ENCODE measurements at places on chromosomes 2 and 18.

DNA sequence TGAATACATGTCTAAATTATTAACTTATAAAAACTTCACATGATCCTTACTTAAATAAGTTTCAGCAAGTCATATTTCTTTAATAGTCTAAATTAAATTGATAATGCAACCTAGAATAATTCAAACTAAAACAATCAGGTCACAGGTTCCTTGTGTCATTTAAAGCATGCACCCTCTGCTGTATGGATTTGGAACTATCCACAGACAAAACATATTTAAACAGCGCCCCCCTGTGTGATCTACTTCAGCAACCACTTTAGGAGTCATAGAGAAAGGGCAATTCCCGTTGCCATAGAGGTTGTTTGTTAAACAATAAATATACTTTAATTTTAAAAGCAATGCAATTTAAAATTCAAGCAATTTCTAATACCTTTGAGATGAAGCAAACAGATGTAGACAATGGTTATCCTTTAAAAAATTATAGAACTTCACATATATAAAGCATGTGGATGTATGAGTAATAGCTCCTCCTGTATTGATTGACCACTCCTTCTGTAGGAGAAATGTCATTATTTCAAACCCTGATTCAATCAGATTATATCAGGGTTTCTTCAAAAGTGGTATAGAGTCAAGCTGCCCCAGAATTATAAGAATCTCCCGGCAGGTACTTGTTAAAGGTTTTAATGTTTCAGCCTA lies 21.2 kb downstream of the GRB14 start:
- peak; percentile 51 for DNase-seq

GRCh38 chr2:238955648-238956531 lies 108.0 kb downstream of the TWIST2 start:
- no peak for DNase-seq

DNA sequence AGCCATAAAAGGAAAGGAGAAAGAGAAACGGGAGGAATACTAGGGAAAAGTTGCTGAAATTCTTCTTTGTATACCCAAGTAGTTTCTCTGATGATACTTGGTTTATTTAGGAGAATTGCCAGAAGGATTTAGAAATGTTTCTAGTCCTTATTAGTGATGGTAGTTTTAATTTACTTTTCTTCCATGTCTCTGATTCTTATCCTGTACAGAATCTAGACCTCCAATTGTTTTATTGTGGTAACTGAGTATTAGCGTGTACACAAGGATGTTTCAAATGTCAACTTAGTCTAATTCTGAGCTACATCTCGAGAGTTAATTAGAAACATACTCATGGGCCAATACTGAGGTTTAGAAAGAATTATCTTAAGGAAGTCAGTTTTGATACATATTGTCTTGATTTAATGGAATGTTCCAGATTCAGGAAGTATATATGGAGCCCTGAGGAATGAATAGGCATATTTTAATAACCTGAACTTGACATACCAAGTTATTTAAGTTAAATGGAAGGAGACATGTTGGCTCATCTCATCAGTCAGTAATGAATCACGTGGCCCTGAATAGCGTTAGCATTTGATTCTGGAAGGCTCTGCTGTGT lies 219.6 kb downstream of the LTBP1 start:
- no peak for DNase-seq

- DNase-seq: no peak
Measured at GRCh38 chr2:236360496-236360895, 96.3 kb upstream of the ASB18 start.

DNA sequence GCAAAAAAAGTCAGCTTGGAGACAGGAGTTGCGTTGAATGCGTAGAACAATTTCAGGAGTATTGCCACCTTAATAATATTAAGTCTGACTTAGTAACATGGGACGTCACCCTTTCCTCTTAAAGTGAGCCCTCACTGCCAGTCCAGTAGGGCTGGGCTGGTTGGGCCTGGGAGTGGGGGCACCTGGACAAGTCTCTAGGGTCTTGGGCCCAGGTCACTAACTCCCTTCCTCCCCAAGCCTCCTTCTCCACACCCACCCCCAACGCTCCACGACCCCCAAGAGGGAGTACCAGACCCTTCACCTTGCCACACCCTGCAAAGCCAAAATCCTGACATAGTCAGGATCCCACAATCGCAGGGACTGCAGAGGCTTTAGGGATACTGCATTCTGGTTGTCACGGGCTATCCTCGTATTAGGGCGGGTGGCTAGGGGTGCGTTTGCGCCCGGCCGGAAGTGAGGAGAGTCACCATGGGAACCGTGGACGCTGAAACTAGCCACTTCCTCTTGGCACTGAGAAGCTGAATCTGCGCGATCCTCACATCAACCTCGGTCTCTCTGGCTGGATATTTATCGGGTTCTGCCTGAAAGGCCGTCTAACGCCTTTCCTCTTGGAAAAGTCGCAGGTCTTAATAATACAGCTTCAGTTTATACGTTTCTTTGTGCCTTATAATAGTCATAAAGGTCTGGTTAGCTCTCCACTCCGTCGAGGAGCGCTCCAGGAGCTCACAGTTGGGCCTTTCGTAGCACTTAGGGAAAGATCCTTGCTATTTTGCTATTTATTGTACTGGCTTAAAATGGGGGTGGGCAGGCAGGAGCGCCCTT lies 10.3 kb upstream of the CXXC1 start:
- DNase-seq: peak; percentile 51

GRCh38 chr2:178870703-178871102 lies 63.5 kb upstream of the TTN start:
- no peak for DNase-seq

GRCh38 chr2:232097758-232098157 lies 136.2 kb downstream of the DIS3L2 start:
- no peak for DNase-seq

DNA sequence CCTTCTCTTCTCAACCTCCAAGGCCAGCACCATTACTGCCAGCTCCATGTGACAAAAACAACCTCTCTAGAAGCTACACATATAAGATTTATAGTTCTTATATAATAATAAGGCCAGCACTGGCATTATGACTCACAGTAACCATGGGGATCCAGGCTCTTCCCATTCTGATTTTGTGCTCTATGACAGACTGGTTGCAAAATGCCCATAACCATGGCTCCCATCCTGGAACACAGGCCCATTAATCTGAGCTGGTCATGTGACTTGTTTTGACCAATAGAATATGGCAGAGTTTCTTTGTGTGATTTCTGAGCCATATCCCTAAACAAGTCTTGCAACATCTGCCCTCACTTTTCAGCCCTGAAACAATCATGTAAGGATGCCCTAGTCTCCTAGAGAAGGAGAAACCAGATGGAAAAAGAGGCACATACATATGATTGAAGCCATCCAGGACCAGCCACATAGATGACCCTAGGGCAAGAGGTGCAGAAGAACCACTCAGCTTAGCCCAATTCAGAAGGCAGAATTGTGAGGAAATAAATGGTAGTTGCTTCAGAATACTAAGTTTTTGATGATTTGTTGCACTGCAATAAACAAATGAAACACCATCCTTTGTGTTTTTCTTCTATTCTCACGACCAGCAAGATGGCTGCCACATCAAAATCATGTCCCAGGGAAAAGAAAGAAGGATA lies 173.9 kb downstream of the SUCLG1 start:
- no peak for DNase-seq

DNA sequence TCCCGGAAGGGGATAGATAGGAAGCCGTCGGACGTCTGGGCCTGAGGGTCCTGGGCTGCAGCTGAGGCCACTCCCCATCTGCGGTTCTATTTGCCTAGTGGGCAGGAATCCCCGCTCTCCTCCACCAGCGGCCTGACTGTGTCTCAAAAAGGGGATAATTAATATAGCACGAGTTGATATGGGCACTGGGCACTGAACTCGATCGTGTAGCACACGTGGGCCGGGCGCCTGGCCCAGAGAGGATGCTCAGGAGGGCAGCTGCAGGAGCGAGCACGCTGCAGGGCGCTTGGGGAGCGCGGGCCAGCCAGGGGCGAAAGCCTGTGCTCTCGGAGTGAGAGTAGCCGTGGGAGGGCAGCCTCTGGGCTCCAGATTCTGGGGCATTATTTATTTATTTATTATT lies 8.8 kb upstream of the GBX2 start:
- DNase-seq: no peak

- no peak for DNase-seq
Measured at GRCh38 chr2:201126308-201127151, 10.6 kb downstream of the CFLAR start.

- DNase-seq: peak; percentile 37
Measured at GRCh38 chr2:130183512-130184373, 1.7 kb downstream of the MZT2B start.

- no peak for DNase-seq
Measured at GRCh38 chr18:21230436-21230835, 11.6 kb upstream of the GREB1L start.

GRCh38 chr18:36284268-36284667 lies 13.2 kb upstream of the FHOD3 start:
- DNase-seq: no peak

DNA sequence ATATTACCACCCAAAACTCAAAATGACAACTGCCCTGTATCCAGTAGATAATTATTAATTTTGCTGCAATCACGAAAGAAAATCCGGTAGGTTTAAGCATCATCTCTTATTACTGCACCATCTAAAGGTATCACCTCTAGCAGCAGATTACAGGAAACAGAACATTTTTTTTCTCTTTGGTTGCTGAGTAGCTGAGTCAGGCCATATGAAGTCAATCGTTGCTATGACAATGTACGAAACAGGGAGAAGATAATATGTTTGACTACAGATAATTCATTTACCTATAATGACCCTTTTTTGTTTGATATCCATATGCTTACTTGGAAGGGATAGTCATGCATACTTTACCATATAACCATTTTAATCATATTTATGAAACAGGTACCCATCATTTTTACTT lies 831.6 kb upstream of the CHAC2 start:
- DNase-seq: no peak

DNA sequence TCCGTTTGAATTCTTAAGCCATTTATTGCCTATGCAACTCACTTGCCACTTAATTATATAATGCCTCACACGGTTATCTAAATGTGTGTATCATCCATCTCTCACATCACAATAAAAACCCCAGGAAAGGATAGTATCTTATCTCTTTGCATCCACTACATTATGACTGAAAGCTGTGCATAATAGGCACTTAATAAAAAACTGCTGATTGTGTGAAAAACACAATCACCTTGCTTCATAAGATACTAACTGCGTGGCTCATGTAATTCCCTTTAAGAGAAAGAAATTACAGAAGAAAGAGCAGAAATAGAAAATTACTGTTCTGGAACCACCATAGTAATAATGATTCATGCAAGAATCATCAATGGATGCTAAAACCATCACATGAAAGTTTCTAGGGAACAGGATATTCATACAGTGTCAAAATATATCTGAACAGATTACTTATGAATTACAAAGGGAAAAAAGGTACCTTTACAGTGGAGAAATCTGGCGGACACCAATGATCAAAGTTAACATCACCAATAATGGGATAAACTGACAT lies 29.3 kb downstream of the CUL3 start:
- no peak for DNase-seq

DNA sequence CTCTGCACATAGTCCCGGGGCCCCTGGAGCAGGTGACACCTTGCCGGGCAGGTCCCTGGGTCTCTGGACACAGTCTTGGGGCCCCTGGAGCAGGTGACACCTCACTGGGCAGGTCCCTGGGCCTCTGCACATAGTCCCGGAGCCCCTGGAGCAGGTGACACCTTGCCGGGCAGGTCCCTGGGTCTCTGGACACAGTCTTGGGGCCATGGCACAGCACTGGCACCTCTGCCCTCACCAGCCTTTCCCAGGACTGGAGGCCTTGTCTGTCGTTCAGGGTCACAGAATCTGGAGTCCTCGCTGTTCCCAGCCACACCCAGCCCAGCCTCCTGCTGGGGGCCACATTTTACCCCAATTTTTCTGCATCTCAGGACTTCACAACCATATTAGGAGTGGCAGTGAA lies 2.2 kb downstream of the TPO start:
- no peak for DNase-seq

GRCh38 chr2:37149626-37150322 lies 7.0 kb downstream of the EIF2AK2 start:
- DNase-seq: no peak

- DNase-seq: no peak
Measured at GRCh38 chr2:239236808-239237205, 164.0 kb downstream of the HDAC4 start.

Measured in neuronal stem cell (in vitro differentiated cells).